ENCODE measurements at places on chromosomes 7 and 10. TPM values are rescaled to one million over a fixed set of nuclear protein-coding genes. Genes with fewer than 3 reads are reported as not detected.

Gene ATOH7
- total RNA-seq = not detected

Gene RBP4
- not detected for total RNA-seq

Gene C10orf105
- total RNA-seq = 0.73 TPM

Gene FRMD4A
- total RNA-seq = 0.82 TPM

Gene SNX10
- total RNA-seq = 42.7 TPM

Gene GDF10
- total RNA-seq = not detected

Gene FUOM
- total RNA-seq = 12.4 TPM

DNA sequence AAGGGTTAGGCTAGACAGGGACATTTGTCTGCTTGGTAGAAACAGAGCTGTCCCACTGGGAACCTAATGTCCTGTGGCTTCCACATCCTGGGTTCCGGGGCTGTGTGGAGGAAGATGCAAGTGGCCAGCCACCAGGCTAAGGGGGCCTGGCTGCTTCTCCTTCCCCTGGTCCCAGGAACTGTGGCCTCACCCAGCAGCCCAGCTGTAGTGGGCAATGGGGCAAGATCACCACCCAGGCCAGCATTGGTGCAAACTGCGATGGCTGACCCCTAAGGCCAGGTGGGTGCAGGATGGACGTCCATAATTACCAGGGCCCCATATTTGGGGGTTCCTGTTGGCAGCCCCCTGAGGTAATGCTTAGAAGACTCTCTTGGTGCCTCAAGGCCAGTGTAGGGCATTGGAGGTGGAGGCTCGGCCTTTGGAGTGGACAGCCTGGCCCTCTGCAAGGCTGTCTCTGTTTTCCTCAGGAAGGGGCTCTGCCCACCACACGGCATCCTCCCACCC, 226.7 kb downstream of the TCF7L2 start:
- DNase-seq = no peak

- no peak for DNase-seq
Observed at GRCh38 chr10:22476601-22477321, 131.5 kb downstream of the SPAG6 start.

DNA sequence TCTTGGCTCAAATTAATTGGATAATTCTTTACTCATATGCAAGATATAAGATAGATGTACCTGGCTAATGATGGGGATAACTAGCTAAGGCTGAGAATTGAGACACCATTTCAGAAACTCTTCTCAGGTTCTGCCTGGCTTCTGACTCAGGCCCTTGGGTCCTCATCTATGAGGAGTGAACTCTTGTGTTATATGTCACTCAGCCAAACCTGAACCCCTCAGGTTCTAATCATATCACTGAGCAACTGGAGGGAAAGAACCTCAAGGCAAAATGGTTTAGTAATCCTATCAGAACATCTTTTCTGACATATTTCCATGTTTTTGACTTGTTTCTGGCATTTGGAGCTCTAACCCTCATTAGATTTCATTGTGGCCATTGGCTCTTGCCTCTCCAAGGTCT, 100.4 kb downstream of the CPED1 start:
- no peak for DNase-seq

GRCh38 chr7:28608237-28608656, 195.9 kb downstream of the CREB5 start:
- no peak for DNase-seq

DNA sequence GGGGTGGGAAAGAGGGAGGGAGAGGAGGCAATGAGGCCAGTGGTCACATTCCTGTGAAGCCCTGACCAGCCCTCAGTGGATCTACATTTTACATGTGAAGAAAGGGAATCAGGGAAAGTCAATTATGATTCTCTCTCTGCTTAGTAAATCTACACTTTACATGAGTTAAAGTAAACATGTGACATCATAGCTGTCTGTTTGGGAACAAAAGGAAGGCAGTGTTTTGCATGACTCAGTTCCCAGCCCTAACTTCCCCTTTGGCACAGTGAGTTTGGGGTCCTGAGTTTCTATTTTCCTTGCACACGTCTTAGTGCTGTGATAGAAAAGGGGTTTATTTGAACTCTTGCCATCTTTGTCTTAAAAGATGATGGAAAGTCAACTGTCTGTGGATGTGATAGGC, 615.1 kb downstream of the SDK1 start:
- no peak for DNase-seq

GRCh38 chr7:69776611-69777010, 178.3 kb downstream of the AUTS2 start:
- DNase-seq = no peak

GRCh38 chr10:130992802-130993523, 318.6 kb downstream of the TCERG1L start:
- no peak for DNase-seq

DNA sequence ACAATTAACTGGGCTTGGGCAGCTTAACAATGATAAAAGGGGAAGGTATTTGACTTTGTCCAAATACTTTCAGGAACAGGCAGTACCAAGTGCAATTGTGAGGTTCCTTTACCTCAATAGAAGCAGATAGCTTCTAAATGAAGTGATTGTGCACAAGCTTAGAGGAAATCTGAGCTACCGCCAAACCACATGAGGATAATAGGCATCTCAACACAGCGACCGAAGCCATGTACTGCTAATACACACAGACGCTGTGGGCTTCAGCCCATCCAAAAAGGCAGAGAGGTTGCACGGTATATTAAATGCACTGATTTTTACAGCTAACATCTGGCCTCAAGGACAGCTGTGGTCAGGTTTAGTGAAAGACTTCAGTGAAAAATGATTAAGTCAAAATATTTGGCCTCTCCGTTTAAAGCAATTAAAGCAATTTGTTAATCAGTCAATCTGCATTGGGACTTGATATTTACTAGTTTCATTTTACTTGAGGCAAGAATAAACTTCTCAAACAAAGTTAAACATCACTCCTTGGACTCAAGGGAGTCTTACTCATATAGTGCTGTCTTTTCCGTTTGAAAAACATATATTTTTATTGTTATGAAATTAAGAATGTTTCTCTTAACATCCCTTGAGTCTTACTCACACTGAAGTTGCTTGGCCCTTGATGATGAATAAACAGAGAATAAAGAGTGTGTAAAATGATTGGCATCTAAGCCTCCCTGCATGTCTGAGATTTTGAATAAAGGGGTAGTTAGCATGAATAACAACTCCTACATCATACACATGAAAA, 306.3 kb downstream of the C7orf25 start:
- DNase-seq = no peak

All from activated CD8-positive, alpha-beta T cell treated with anti-CD3 and anti-CD28 coated beads, Interleukin-2, amount 10 ng/mL, durations not matched to agents 7 days and 5 days (primary cell).